HL-60 (cell line): ENCODE measurements at places on chromosomes 1 and 21.

GRCh38 chr1:147833231-147833860, 69.2 kb upstream of the GJA8 start:
- no peak for DNase-seq

DNA sequence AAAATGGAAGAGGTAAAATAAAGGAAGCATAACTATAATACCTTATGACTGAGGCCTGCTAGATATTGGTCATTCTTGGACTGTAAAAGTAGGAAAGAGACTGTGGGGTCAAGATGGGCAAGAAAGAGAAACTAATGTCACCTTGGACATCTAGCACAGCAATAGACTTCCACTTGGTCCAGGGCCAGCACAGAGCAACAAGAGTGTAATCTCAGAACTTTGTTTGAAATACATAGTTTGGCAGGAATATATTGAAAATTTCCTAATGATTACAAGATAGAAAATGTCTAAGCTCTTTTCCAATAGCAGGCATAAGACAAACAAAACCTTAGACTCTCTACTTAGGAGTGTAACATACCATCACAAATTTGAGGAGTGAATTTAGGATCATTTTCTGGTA, 4.6 kb downstream of the LRRC8C start:
- DNase-seq, result no peak

- DNase-seq, result no peak
Measured at GRCh38 chr1:223748405-223748772, 36.0 kb downstream of the CAPN2 start.

DNA sequence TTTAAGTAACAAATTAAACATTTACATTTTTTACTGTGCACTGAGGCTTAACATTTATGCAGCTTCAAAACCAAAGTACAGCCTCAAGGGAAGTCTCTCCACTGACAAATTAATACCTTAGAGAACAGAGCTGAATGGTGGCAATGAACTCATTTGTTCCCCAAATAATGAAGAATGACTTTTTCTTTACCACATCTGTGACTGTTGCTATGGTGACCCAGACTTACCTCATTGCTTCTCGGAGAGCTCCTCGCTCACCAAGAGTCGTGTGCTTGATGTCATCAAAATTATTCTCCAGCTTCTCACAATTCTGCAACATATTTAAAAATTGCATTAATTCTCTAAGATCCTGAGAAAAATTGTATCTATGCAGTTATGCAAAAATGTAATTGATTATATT, 92.9 kb downstream of the DPYD start:
- no peak for DNase-seq

DNA sequence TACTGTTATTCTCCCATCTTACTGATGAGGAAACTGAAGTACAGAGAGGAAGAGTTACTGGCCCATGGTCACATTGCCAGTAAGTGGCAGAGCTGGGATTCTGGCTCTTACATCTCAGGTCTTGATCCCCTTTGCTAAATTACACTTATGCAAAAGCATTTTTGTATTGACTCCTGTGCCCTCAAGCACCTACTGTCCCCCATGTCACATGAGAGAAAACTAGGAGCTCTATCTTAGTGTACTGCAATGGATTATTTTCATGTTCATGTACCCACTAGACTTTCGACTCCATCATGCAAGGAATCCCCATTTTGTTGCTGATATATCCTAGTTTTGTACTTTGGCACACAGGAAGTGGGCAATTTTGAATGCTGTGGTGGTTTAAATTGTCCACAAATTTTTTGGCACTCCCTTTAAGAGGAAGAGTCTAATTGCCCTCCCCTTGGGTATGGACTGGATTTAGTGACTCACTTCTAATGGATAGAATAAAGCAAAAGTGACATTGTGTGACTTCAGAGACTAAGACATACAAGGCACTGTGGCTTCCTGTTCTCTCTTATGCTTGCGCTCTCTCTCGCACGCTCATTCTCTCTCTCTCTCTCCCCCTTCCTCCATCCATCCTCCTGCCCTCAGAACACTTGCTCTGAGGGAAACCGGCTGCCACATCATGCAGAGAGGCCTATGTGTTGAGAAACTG, 43.5 kb upstream of the JAK1 start:
- DNase-seq, result no peak

DNA sequence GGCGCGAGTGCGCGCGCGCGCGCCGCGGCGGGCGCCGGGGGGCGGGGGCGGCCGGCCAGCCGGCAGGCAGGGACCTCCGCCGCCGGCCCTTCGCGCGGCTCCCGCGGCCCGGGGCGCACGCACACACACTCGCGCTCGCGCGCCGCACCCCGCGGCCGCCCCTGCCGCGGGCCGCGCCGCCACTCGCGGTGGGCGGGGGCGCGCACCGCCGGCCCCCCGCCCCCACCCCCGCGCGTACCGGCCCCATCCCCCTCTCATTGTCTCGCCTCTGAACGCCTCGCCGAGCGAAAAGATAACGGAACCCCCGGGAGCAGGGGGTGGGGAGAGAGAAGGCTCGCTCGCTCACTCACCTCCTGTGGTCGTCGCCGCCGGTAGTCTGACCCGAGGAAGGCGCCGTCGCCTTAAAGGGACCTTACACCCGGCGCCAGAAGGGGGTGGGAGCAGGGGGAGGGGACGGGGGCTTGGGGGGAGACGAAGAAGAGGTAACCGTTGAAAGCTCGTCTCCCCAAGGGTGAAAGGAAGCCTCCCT, 428 bp downstream of the POGZ start:
- peak; percentile 56 for DNase-seq

- DNase-seq, result no peak
Measured at GRCh38 chr1:40914927-40915569, 52.9 kb upstream of the CITED4 start.

- no peak for DNase-seq
Measured at GRCh38 chr21:33374450-33375096, 28.6 kb upstream of the IFNGR2 start.

GRCh38 chr1:5713101-5714010, 278.9 kb downstream of the NPHP4 start:
- DNase-seq, result no peak

- no peak for DNase-seq
Measured at GRCh38 chr1:217881607-217882332, 250.6 kb downstream of the SPATA17 start.

DNA sequence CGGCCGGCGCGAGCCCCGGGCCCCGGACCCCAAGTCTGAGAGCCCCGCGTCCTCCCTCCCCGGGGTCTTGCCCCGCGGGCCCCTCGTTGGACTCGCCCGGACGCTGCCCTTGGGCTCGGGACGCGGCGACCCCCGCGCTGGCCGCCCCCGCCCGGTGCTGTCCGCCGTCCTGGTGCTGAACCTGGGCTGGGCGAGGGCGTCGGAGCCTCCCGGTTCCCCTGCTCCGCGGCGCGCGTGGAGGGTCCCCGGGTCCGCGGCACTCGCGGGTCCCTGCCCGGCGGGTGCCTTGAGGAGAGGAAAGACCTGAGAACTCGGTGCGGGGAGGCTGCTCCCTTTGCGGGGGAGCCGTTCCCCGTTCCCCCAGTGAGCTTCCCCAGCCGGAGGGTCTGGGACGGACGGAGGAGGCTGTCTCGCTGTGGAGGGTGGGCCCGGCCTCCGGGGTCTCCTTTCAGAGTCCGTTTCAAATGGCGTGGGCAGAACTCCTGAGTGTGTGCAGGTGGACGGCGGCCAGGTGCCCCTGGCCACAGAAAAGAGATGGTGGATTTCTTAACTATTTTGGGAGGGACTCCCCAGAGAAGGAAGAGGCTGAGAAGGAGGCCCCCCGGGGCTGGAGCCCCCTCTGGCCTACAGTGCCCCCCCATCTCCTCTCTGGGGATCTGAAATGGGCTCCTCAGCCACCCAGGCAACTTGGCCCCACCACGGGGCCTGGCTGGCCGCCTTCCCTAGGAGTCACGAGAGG, 595 bp downstream of the GABRD start:
- no peak for DNase-seq

DNA sequence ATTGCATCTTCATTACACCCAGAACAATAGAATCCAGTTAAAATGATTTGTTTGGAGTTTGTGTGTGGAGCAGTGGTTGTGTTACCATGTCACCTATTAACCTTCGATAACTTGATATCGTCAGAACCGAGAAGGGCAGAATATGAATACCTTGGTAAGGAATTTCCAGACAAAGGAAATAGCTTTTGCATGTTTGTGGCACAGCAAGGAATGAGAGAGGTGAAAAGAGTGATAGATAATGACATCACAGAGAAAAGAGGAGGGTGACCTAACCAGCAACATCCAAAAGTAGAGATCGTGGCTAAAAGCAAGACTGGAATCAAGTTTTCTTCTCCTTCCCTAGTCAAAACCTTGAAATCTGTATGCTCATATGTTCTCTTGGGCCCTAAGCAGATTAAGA, 244.6 kb upstream of the NEGR1 start:
- no peak for DNase-seq

GRCh38 chr1:236888903-236889302, 93.8 kb downstream of the MTR start:
- DNase-seq, result no peak

DNA sequence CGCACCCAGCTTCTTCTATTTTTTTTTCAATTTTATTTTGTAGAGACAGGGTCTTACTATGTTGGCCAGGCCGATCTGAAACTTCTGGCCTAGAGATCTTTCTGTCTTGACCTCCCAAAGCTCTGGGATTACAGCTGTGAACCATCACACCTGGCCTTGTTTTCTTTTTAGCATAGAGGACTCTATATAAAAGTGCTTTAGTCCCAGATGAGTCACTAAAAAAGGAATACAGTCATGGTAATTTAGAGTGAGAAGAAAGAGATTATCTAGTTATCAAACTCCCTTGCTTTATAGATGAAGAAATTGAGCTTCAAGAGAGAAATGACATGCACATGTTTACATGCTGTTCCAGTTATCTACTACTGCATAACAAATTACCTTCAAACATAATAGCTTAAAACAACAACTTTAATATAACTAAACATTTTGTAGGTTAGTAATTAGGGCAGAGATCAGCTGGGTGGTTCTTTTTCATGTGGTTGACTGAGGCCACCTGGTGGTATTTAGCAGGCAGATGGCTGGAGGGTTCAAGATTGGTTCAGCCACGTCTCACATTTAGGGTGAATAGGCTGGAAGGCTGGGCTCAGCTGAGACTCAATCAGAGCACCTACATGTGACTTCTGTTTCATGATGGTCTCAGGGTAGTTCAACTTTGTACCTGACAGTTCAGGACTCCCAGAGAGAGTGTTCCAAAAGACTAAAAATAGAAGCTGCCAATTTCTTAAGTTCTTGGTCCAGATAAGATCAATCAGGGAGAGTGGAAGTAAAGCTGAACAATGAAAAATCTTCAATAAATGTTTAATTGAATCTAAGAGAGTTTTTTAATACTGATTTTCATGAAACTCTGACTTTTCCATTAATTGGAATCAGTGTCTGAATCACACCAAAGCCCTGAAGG, 16.9 kb upstream of the MTF2 start:
- no peak for DNase-seq

GRCh38 chr1:164673584-164674214, 114.7 kb downstream of the PBX1 start:
- DNase-seq, result no peak

- DNase-seq, result no peak
Measured at GRCh38 chr1:198669771-198670170, 30.9 kb downstream of the PTPRC start.

DNA sequence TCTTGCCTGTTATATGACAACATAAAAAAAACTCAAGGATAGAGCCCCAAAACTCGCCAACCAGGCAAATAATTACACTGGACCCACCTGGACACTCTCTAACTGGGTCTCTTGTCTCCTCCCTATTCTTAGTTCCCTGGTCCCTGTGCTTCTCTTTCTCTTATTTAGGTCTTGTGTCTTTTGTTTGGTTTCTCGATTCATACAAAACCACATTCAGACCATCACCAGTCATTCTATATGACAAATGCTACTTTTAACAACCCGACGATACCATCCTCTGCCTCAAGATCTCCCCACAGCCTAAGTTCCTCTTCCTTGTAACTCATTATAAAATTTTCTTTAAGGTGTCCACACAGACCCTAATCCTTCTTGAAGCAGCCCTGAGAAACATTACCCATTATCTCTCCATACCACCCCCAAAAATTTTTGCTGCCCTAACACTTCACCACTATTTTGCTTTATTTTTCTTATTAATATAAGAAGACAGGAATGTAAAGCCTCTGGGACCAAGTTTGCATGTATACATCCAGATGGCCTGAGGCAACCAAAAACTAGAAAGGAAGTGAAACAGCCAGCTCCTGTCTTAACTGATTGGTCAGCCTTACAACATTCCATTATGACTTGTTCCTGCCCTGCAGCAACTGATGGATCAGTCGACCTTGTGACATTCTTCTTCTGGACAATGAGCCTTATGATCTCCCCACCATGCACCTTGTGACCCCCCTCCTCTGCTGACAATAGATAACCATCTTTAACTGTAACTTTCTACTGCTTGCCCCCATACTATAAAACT, 638.2 kb downstream of the AMY1C start:
- no peak for DNase-seq

DNA sequence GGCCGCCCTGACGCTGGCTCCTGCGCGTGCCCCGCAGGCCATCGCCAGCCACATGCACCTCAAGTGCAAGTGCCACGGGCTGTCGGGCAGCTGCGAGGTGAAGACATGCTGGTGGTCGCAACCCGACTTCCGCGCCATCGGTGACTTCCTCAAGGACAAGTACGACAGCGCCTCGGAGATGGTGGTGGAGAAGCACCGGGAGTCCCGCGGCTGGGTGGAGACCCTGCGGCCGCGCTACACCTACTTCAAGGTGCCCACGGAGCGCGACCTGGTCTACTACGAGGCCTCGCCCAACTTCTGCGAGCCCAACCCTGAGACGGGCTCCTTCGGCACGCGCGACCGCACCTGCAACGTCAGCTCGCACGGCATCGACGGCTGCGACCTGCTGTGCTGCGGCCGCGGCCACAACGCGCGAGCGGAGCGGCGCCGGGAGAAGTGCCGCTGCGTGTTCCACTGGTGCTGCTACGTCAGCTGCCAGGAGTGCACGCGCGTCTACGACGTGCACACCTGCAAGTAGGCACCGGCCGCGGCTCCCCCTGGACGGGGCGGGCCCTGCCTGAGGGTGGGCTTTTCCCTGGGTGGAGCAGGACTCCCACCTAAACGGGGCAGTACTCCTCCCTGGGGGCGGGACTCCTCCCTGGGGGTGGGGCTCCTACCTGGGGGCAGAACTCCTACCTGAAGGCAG, 23.4 kb upstream of the ARF1 start:
- no peak for DNase-seq

DNA sequence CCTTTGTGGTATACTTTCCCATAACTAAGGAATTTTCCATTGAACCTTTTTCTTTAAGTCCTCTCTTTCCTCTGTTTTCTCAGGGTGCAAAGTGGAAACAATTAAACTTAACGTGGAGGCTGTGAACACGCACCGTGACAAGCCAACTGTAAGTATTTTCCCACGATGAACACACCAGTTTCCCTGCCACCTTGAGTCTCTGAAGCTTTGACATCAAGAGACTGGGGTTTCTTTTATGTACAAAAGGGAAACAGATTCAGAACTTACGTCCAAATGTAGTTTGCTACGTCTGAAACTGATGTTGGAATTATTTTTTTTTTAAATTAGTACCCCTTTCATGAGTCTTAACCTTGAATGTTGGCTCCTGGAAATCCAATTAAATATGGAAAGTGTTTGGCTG, 17.2 kb upstream of the C4BPB start:
- DNase-seq, result no peak
